ENCODE measurements at places on chromosomes 5 and 9.

DNA sequence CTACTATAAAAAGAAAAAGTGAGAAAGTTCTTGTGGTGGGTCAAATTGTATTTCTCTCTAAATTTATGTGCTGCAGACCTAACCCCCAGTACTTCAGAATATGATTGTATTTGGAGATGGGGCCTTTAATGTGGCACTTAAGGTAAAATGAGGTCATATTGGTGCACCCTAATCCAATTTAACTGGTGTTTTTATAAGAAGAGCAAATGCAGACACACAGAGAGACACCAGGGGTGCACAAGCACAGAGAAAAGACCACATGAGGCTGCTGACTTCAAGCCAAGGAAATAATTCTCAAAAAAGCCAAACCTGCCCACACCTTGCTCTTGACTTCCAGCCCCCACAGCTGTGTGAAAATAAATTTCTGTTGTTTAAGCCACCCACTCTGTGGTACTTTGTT is 80.2 kb upstream of the HTR4 start:
- no peak for DNase-seq

GRCh38 chr5:140340605-140341121 is 5.7 kb downstream of the HBEGF start:
- DNase-seq, result no peak

GRCh38 chr5:154786414-154786813 is 31.2 kb downstream of the LARP1 start:
- no peak for DNase-seq

DNA sequence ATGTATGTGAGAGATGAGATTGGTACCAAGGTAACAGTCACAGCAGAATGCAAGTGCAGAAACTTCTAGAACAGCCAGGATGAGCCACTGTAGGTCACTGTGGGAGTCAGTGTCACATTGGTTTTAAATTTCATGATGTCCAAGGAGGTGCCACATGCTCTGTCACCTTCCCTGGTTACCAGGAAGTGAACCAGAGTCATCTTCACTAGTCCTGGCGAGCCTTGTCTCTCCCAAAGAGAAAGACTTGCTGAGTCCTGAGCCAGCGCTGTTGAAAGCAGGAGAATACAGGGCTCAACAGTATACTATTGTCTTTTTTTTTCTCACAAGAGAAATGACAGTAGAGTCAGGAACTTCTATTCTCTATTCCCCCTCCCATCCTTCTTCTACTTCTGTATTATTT is 615.5 kb downstream of the RAB3C start:
- no peak for DNase-seq

DNA sequence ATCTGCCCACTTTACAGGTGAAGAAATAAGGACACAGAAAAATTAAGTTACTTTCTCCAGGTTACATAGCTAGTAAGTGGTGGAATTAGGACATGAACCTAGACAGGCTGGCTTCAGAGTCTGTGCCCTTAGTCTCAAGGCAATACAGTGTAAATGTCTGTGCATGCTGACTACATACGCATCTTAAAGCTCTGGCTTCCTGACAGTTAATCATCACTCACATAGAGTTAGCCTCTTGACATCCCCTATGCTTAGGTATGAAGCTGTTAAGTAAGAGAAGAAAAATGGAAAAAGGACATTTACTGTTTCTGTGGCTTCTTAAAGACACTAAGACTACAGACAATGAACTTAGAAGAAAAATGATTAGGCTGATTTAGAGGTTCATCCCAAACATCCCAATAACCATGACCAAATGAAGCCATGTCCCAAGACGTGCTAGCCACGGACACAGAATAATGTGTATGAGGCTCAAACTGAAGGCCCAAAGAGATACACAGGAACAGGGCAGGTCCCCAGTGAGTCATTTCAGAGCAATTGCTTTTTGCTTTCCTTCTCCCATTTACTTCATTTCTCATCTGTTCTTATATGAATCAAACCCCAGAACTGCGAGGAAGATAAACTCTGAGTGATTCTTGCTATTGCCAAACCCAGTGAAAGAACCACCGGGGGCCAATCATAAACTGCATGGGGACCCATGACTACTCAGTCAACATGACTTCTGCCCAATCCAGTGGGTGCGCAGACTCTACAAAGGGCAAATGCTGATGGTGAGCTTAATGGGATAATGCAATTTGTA is 100.0 kb upstream of the IFNK start:
- no peak for DNase-seq

- DNase-seq, result no peak
These were observed 227.1 kb downstream of the ARHGEF28 start for GRCh38 chr5:73853091-73853490.

GRCh38 chr5:2732850-2733249 is 18.6 kb downstream of the IRX2 start:
- no peak for DNase-seq

DNA sequence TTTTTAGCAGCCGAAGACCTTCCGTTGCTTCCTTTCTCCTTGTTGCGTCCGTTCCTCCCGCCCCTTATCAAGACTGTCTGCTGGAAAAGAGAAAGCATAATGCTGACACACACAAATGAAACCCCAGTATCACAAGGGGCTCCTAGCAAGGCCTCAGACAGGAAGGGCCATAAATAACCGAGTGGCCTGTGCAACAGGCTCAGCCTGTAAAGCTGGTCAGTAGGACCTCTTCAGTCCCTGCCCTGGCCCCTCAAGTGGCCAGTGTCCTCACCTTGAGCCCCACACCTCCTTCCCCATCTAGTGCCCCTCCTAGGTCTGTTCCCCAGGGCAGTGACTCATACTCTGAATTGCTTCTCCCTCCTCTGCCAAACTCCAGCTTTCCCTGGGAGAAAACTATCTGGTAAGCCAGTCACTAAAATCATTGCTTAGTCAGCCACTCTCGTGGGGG is 174.6 kb upstream of the IL12B start:
- DNase-seq, result no peak

DNA sequence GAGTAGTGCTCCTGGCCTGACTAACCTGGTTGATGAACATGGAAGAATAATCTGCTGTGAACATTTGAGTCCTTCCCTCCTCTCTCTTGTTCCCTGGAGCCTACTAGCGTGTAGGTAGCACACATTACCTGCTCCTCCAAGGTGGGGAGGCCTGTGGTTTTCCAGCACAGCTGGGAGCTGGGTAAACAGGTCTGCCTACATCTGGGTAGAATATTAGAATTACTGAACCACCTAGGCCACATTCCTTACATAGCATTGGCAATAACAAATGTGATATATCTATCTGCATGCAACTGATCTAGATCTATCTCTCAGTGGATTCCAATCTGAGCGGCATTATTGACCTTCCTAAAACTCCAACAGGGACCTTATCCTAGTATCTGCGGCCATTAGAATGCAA is 151.0 kb upstream of the ZNF366 start:
- no peak for DNase-seq

- DNase-seq, result no peak
These were observed 82.2 kb upstream of the SLC24A2 start for GRCh38 chr9:19870988-19871387.

GRCh38 chr5:6827526-6828219 is 114.4 kb downstream of the TENT4A start:
- DNase-seq, result no peak

- DNase-seq, result no peak
These were observed 152.8 kb upstream of the TAS2R1 start for GRCh38 chr5:9782826-9783560.

- no peak for DNase-seq
These were observed 58.6 kb upstream of the ZSWIM6 start for GRCh38 chr5:61273279-61273975.

DNA sequence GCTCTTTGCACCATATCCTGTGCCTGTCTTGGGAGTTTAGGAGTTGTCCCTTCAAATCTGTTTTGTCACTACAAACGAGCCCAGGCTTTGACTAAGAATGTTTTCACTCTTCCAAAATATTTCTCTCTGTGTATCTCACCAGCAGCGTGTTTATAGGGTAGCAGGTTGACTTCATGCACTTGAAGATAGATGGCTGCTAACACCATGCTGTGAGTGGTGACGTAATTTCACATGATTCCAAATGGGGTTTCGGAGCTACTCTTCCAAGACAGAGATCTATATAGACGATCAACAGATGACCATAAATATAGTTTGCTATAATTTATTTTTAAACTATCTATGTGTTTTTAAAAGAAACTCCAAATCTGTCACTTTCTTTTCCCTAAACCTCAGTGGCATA is 30.6 kb downstream of the RORB start:
- no peak for DNase-seq

DNA sequence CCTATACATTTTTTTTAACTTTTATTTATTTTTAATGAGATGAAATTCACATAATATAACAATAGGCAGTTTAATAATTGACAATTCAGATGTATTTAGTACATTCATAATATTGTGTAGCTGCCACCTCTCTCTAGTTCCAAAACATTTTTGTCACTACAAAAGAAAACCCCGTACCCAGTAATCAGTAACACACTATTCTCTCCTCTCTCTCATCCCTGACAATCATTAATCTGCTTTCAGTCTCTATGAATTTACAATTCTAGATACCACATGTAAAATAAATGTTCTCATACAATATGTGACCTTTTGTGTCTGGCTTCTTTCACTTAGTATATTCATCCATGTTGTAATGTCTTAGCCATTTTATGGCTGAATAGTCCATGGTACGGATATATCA is 244.8 kb upstream of the DMRT1 start:
- no peak for DNase-seq

DNA sequence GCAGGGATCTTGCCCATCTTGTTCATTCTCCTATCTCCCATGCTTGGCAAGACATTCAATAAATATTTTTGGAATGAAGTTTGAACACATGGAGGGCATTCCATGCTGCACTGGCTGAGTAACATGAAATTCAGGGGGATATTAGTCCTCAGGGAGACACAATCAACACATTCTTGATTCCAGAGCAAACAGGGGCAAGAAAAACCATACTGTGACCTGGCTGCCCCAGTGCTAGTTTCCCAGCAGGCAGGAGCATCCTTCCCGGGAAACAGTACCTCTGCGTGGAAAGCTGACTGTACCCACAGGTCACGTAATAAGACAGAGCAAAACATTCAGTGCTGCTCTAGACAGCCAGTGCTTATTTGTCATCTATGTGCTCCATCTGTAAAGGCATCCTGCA is 66.3 kb upstream of the SPOCK1 start:
- no peak for DNase-seq

DNA sequence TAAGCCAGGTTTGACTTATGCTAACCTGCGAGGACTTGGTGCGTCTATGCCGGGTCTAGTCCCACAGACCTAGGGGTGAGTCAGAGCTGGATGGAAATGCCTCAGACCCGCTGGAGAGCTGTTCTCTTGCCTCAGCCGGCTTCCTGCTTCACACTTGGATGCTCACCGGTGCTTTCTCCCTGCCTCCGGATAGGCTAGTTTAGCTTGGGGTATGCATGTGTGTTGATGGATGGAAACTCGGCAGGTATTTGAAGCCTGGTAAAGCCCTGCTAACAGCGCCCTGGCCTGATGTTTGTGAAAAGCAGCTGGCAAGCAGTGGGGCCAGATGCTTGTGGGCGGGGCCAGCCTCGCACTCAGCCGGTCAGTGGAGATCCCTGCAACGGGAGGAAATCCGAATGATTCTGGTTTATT is 29.3 kb downstream of the PRRC2B start:
- peak; percentile 46 for DNase-seq

DNA sequence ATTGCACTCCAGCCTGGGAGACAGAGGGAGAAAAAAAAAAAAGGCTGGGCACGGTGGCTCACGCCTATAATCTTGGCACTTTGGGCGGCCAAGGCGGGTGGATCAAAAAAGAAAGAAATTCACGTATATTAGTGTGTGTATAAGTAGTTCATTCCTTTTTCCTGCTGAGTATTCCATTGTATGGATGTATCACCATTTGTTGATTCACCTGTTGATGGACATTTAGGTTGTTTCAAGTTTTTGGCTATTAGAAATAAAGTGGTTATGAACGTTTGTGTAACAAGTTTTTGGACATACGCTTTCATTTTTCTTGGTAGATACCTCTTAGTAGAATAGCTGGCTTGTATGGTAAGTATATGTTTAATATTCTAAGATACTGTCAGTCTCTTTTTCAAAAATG is 28.5 kb downstream of the ZNF131 start:
- no peak for DNase-seq

DNA sequence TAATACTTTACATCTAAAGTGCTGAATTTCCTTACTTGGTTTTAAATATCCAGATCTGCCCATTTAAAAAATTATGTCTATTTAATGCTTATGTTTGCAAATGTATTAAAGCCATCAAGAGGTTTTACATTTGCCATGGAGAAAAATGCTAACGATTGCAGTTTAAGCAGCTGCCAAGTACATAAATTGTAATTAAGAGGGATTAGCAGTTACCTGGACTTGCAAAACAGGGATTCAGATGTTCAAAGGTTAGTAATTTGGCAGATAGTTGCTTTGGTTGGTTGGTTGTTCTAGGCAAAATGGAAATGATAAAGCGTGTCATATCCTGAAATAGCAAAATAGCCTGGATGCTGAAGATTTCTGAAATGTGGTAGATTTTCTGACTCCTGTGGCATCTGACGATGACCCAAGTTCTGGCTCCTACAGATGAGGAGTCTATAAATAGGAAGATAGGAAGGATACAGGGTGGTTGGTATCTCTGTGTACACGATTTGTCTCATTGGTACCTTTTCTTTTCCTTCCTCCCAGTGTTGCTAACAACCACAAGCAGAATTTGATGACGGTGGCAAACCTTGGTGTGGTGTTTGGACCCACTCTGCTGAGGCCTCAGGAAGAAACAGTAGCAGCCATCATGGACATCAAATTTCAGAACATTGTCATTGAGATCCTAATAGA is 282.9 kb downstream of the NR3C1 start:
- no peak for DNase-seq

DNA sequence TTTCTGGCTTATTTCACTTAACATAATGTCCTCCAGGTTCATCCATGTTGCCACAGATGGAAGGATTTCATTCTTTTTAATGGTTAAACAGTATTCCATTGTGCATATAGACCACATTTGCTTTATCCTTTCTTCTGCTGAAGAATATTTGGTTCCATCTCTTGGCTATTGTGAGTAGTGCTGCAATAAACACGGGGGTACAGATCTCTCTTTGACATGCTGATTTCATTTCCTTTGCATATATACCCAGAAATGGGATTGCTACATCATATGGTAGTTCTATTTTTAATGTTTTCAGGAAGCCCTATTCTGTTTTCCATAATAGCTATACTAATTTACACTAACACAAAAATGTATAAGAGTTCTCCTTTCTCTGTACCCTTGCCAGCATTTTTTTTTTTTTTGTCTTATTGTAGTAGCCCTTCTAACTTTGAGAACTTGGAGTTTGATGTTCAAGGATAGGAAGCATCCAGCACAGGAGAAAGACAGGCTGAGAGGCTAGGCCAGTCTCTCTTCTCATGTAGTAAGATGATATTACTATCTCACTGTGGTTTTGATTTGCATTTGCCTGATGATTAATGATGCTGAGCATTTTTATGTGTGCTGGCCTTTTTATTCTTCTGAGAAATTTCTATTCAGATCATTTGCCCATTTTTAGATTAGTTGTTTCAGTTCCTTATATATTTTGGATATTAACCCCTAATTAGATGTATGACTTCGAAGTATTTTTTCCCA is 592.2 kb upstream of the ZNF608 start:
- DNase-seq, result no peak

DNA sequence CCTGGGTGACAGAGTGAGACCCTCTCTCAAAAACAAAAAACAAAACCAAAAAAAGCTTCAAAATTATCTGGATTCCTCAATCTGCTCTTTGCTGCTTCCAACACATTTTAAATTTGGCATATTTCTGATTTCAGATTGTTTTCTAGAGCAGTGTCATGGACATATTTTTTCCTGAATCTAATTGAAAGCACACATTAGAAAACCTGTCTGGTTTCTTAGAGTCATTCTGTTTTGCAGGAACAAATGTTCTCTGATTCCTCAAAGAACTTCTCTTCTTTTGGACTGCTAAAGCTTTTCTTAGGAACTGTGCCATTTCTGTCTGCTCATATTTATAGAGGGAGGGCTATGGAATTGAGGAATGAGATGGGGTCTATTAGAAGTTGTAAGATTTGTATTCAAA is 81.6 kb downstream of the RAI14 start:
- DNase-seq, result no peak
